Right ventricle myocardium inferior (tissue), 1 donor: ENCODE measurements at places on chromosomes 2 and 18. TPM values are rescaled to one million over a fixed set of nuclear protein-coding genes. Genes with fewer than 3 reads are reported as not detected.

DNA sequence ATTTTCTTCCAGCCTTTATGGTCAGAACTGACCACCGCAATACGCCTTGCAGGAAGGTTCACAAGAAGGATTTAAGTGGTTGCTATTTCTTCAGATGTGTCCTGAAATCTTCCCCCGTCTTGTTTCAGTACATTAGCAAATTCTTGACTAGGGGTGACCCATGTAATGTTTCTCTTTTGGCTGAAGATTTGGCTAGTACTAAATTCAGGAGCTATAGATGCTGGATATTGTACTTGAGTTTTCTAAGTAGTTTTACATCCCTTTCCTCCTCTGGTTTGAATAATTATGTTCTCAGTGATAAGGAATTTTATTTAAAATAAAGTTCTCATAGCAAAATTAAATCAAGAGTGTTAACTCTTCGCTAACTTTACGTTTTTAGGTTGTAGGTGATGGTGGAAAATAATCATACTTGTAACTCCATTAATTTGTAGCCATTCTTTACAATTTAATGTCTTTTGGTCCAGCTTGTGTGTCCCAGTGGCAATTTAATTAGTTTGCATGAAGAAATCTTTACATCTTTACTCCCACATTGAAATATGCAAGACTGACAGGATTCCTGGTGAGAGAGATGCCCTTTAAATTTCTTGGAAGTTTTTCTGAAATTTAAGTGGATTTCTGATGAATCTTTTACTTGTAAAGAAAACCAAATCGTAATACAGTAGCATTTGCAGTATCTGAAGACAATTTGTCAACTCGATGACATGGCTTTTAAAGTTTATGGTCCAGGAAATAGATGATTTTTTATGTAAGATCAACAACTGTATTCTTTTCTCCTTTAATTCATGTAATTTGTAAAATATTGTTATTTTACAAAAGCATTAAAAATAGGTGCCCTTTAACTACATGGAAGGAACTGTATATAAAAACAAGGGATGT is 2.8 kb downstream of the PHLPP1 start:
- no peak for DNase-seq

Gene SCN3A
- total RNA-seq = 0.95 TPM

GRCh38 chr2:45773909-45774308 is 122.4 kb downstream of the PRKCE start:
- no peak for DNase-seq

Gene FBXO48
- 1.1 TPM for total RNA-seq

Gene EVX2
- total RNA-seq = not detected

Gene NETO1
- not detected for total RNA-seq

- DNase-seq = no peak
Measured at GRCh38 chr18:29164993-29165599, 988.2 kb upstream of the CDH2 start.

DNA sequence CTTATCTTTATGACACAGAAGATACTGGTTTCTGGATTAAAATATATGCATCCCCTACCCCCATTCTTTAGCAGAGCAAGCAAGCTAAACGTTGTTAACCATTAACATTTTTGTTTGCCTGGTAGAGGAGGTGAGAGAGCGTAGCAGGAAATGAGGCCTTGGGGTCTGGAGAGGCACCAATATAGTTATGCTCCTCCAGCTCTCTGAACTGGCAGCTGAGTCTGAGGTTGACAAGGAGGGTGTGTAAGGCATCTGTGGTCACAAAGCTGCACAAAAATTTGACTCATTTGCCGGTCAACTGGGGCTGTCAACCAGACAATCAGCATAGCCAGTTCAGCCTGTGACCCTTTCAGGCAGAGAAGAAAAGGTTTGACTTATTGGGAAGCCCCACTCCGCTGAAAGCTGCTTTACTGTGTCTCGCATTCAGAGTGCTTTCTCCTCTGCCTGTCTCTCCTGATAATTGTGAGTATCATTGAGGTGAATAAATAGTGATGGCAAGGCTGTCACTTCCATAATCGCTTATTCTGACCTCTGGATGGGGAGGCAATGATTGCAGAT is 647.5 kb upstream of the SETBP1 start:
- no peak for DNase-seq

DNA sequence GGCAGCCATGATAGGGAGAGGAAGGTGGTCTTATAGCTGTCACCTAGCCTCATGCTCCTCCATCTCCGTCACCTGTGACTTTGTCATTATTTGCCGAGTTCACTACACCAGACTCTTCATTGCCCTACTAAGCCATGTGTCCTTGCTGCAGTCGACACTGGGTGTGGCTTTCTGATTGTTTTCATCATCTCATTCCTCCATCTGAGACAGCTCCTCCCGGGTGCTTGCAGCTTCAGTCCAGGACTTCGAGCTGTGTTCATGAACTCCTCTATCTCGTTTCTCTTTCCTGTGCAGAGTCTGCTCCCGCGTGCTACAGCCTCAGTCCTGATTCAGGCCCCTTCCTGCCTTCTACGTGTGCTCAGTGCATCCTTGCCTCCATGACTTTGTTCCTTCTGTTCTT is 295.1 kb upstream of the TNP1 start:
- DNase-seq = no peak

DNA sequence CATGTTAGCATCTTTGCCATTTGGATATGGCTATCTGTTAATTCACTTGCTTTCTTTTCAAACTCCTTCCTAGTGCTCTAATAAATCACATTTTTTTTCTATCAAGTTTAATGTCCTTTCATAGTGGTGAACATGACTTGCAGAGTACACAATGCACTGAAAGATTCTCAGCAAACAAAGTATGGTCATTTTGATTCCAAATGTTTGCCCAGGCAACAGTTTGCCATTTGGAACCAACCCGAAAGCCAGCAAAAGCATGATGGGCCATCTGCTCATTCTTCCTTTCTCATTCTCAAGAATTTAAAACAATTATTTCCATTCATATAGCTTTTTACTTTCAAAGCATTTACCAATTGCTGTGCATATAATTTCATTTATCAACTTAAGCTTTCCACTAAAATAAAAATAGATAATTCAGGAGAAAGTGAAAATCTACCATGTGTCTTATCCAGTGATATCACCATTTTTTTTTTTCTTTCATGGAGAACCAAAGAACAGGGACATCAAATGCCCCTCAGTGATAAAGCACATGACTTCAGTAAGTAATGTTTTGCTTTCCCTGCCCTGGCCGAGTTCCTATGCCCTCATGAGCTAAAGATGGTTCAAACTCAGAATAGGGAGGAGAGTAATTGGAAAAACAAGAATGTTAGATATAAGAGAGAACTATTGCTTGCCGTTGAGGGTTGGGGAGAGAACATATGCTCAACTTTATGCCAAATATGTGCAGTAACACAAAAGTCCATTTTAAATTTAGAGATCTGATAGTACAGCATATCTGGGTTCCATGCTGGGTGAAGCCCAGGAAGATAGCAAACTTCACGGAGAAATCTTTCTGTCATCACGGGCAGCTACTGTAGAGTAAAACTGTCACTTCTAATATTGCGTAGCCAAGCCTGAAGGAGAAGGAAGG is 62.1 kb downstream of the HNMT start:
- DNase-seq = no peak

Gene TSGA10
- total RNA-seq = 3.3 TPM

DNA sequence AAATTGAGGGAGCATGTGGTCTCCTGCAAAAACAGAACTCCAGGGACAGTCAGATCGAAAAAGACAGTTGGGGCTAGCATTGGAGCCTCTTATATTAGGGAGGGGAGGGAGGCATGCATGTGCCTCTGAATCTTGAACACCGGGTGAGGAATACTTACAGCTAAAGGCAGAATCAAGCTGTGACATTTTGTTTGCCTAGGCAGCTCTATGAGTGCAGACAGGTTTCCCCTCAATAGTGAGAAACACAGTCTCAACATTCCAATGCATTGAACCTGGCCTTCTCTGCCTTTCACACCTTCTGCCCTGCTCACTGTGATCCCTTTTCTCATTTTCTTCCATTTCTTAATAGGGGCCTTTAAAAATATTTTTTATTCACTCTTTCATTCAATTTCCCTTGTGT is 140.4 kb downstream of the THSD7B start:
- DNase-seq = no peak

Gene TLX2
- total RNA-seq = not detected

GRCh38 chr18:34951625-34952379 is 89.4 kb upstream of the MAPRE2 start:
- no peak for DNase-seq

GRCh38 chr2:67674668-67675067 is 277.5 kb downstream of the ETAA1 start:
- DNase-seq = no peak

DNA sequence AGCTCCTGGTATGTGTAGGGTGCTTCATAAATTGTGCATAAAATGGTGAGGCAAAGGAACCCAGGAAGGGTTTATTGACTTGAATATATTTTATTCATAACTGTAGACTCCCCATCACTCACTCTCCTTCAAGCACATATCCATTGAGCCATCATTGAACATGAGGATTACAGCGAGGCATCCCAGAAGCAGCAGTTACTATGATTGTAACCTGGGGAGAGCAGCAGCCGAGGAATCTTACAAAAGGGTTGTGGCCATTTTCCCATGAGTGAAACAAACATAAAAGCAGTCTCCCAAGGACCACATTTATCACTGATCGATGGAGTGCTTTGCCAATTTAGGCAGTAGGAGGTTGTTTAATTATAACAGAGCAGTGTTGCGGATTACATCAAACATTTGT is 183.4 kb downstream of the NCK2 start:
- DNase-seq = no peak

GRCh38 chr2:97011977-97012569 is 25.7 kb upstream of the FAM178B start:
- DNase-seq = no peak

Gene RIT2
- not detected for total RNA-seq

Gene RPL31
- 848 TPM for total RNA-seq

GRCh38 chr2:96116424-96116878 is at the start of gene ADRA2B:
Gene ADRA2B (minus strand): TSS chr2:96116571. CDS start chr2:96116149, 422 bp downstream.
- no peak for DNase-seq

Gene DBI
- 299 TPM for total RNA-seq

Gene HOXD3
- 0.30 TPM for total RNA-seq

- DNase-seq = no peak
Measured at GRCh38 chr2:112486895-112487294, 4.9 kb downstream of the TTL start.

Gene LOXHD1
- total RNA-seq = 0.35 TPM

Gene ALLC
- total RNA-seq = not detected

GRCh38 chr2:64975232-64975821 is 13.9 kb upstream of the SLC1A4 start:
- DNase-seq = peak; percentile 76

Gene HNRNPLL
- 22.5 TPM for total RNA-seq

DNA sequence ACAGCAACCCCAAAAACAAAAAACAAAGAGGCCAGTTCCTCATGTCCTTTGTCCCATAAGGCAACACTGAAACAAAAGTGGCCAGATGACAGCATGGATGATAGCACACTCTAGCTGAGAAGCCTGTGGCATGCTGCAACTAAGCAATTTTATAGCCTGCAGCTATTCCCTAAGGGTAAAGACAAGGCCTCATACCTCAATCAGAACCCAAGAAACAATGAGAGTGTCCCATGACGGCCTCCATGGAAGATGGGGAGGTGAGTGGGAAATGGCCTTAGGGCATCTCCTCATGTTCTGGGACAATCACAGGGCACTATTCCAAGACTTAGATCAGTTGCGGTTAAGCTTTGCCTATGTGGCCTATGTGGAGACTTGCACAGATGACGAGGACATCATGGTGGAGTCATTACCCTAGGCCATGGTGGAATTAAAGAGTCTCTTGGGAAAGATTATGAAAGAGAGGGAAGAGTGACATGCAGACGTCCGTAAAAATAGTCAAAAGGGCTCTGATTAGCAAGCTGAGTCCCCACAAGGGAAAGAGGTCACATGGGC is 103.1 kb downstream of the INO80D start:
- DNase-seq = no peak

DNA sequence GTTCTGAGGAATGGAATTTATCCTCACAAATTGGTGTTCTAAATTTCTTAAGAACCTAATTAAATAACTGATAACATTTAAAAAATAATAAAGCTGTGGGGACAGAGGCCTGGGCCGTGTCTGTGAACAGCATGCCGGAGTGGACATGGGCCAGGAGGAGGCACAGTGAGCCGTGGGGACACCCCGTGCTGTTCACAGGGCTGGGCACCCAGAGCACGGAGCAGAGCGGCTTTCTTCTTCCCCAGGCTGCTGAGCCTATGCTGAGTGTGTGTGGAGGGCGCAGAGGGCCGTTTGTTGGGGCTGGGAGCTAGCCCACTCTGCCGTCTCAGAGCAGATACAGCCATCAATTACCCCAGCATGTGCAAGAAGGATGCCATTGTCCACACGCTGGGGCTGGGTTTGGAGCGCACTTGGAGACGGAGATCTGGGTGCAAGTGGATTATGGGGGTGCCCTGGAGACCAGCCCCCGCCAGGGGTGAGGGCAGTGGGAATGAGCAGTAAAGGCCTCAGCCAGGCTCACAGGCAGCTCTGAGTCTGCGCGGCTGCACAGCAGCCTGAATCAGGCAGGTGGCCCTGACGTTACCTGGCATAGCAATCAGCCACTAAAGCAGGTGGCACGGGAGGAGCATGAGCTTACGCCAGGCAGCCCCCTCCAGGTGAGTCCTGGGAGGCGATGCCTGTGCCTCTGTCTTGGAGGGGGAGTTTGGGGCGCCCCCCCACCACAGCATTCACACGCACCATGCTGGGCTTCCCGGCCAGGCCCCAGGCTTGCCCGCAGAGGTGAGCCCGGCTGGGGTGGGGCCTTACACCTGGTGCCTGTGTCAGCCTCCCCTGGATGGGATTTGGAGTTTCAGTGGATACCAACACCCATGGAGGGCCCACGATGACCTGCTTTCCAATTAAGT is 52.1 kb upstream of the SLC66A3 start:
- DNase-seq = no peak

Gene CXCR4
- total RNA-seq = 3.1 TPM

GRCh38 chr2:66684289-66684688 is 249.4 kb downstream of the MEIS1 start:
- DNase-seq = no peak

DNA sequence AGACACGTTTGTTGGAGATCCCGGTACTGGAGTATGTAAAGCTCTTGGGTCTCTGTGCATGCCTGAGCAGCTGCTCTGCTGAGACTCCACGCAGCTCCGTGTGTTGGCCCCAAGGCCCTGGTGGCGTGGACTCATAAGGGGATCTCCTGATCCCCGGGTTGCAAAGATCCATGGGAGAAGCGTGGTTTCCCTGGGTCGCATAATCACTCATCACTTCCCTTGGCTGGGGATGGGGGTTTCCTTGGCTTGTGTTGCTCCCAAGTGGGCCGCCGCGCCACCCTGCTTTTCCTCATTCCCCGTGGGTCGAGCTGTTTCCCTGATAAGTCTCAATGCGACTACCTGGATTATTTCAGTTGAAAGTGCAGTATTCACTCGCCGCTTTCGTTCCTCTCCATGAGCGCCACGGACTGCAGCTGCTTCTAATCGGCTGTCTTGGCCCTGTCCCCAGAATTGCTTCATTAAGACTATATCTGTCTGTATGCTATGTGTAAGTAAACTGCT is 76.0 kb downstream of the EPC2 start:
- peak; percentile 48 for DNase-seq

GRCh38 chr18:23196119-23197007 is 61.1 kb downstream of the CABLES1 start:
- DNase-seq = no peak

DNA sequence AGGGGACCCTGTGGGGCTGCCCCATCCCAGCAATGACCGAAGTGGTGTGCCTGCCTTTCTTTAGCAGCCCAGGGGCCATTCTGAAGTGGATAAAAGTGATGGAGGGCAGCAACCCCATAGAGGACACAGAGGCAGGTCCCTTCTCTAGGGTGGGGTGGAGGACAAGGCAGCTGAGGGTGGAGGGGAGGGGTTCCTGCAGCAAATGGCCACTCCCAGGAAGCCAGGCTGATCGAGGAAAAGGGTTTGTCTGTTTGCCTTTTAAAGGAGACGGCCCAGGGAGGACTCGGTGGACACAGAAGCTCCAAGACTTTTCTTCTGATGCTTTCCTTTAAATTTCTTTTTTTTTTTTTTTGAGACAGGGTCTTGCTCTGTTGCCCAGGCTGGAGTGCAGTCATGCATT is 272.8 kb downstream of the TWIST2 start:
- no peak for DNase-seq
